Stimulated activated CD4-positive, alpha-beta T cell treated with anti-CD3 and anti-CD28 coated beads, Interleukin-4, amount 100 ng/mL, for 48 hours (primary cell): ENCODE measurements at places on chromosomes 13 and 19.
A peak's percentile ranks its signal among the peaks of the same experiment; 100 is the strongest.

GRCh38 chr19:7982651-7983099 is 22.8 kb downstream of the ELAVL1 start:
- no peak for DNase-seq

DNA sequence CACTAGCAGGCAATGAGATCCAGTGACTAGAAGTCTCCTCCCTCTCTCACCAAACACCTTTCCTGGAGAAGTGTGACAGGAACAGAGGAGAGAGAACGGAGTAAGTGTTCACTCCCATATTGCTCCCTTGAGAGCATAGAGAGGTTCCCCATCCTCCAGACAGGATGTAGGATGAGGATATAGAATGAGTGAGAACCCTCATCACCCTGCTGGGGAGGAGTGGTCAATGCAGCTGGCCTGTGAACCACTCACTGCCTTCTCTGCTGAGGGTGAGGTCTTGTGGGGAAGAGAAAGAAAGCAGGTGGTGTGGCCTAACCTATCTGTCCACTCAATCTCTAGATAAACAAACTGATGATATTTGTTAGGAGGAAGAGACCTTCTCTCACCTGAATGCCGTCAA is 386.6 kb downstream of the PCDH20 start:
- no peak for DNase-seq

DNA sequence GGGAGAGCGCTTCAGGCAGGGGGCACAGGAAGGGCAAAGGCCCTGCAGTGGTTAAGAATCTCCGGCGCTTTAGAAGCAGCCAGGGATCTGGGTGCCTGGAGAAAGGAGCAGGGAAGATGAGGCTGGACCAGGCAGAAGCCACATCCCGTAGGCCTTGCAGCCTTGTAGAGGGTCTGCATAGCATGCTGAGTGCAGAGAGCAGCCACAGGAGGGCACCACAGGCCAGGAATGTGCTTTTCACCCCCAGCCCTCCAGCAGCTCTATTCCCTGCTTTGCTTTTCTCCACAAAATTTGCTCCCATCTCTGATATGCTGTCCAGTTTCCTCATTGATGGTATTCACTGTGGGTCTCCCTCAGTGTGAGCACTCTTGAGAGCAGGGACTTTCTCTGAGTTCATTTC is 5.7 kb downstream of the WDR62 start:
- DNase-seq = no peak

- peak; percentile 40 for DNase-seq
Measured at GRCh38 chr13:33610438-33611120, 207.4 kb upstream of the RFC3 start.

GRCh38 chr19:45414468-45414867 is 8.0 kb downstream of the POLR1G start:
- no peak for DNase-seq

DNA sequence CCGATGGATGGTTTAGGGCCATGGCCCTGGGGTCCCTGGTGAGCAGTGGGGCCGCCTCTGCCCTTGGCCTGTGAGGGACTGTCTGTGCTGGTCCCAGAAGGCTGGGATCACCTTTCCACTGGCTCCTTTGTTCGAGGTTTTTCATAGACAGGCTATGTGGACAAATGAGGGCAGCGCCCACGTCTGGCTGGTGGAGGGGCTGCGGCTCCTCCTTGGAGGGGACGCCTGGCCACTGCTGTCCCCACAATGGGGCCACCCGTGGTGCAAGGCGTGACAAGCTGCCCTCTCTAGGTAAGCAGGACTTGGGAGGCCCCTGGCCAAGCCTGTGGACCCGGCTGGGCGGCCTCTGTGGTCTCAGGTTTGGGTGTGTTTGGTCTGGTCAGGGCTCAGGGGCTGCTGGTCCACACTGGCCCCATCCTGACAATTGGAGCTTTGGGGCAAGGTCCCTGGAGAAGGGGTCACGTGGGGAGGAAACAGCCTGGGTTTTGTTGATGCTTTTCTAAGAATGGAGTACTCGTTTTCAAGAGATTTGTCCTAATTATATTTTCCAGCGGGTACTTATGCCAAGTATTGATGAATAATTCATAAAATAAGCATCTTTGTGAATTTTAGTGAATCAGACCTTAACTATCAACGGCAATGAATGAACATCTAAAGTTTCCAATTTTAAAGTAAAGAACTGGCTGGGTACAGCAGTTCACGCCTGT is 33.3 kb downstream of the MCF2L start:
- no peak for DNase-seq

DNA sequence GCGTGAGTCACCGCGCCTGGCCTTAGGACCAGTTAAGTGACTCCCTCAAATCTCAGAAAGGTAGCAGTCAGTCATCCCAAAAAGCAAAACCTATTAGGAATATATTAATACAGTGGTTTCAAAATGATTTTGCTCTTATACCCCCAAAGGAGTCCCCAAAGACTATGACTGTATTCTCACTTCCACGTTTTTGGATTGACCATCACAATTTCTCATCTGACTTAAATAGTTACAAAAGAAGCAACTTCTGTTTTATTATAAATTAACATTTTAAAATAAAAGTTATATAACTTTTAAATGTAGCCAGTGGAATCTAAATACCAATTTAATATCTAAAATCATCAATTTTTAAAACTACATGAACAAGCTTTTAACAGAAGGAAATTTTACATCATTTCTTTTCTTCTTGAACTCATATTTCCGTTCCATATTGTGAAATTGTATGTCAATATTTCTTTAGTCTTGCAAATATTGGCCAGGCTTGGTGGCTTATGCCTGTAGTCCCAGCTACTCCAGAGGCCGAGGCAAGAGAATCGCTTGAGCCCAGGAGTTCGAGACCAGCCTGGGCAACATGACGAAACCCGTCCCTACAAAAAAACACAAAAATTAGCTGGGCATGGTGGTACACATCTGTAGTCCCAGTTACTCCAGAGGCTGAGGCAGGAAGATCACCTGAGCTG is 1.5 kb upstream of the SPART start:
- no peak for DNase-seq

DNA sequence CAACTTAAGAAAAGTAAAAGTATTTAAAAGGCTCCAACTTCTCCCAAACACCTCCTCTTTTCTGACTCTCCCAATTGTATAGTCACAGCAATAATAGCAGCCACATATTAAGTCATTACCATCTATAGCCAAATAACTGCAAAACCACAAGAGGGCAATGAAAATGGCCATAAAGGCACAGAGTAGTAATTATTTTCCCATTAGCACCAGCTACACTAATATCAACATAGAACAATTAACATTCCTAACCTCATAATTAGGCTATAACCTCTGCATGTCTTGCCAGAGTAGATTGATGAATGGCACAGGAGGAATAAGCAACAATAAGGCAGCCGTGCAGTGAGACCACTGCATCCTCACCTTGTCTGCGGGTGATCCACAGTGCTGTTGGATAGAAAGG is 226.4 kb upstream of the SERP2 start:
- no peak for DNase-seq

DNA sequence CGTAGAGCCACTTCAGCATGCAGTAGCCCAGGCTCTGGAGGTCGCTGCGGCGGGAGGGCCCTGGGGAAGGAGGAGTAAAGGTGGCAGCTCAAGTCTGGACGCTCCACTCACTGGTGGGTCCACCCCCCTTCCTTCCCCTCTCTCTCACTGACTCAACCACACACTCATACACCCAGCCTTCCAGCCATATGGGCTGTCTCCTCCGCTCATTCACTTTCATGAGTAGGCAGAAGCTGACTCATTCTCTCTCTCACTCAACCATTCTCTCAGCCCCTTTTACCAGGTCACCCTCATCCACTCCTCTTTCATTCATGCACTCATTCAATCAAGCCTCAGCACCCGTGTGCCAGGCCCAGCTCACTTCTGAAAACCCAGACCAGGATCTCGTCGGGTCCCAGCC is 27.5 kb upstream of the SIGLEC11 start:
- DNase-seq = peak; percentile 17

GRCh38 chr19:17677002-17677401 is 11.2 kb downstream of the UNC13A start:
- DNase-seq = no peak

DNA sequence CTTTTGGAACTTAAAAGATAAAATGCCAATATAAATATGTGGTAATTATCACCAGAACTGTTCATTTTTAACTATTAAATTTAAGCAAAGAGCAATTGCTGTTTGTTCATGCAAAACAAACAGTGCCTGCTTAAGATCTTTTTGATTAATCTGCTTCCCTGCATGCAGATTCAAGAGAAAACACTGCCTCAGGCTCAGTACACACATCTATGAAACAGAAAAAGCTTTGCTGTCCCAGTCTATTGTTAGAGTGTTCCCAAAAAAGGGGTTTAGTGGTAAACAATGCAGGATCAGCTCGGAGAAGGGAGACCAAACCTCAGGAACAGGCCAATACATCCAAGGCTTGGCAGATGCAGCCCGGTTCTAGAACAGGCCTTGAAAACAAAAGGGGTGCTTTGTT is 49.3 kb upstream of the TDRD3 start:
- DNase-seq = no peak

DNA sequence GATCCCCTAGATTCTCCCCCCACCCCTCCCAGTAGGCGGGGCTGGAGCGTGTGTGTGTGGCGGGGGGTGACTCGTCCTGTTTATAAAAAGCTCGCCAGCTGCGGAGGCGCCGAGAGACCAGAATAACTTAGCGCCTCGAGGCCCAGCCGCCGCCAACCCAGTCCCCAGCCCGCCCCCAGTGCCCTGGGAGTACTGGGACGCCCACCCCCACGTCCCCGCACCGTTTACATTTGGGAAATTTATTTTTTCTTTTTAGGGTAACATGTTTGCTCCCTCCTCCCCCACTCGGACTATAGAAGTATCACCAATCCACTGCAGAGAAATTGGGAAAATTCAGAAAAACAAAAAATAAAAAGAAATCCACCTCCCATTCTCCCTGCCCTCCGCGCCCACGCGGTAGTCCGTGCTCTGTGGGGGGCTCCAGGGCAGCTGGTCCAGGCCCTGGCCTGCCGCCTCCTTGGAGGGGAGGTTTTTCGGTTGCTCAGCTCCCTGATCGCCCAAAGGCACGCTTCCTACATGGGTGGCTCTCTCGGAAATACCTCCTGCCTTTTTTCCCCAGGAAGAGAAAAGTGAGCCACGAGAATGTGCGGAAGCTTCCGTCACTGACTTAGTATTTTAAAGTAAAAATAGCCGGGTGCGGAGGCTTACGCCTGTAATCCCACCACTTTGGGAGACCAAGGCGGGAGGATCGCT is 1.5 kb upstream of the RAB3A start:
- DNase-seq = peak; percentile 55

- no peak for DNase-seq
Measured at GRCh38 chr13:113627136-113627535, 30.9 kb downstream of the ATP4B start.

GRCh38 chr13:97851269-97851668 is 102.2 kb upstream of the IPO5 start:
- no peak for DNase-seq

DNA sequence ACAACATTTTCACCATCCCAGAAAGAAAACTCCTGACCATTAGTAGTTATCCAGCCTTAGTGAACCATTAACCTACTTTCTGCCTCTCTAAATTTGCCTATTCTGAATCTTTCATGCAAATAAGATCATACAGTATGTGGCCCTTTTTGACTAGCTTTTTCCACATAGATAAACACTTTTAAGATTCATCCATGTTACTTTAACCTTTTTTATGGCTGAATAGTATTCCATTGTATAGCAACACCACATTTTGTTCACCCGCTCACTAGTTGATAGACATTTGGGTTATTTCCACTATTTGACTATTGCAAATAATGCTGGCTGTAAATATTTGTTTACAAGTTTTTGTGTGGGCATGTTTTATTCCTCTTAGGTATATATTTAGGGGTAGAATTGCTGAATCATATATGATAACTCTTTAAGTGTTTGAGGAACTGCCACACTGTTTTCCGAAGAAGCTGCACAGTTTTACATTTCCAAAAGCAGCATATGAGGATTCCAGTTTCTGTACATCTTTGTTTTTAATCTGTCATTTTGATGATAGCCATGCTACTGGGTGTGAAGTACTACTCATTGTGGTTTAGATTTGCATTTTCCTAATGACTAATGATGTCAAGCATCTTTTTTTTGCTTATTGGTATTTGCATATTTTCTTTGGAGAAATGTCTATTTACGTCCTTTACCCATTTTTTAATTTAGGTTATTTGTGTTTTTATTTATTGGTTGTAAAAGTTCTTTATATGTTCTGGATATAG is 17.1 kb downstream of the COG6 start:
- DNase-seq = no peak

- no peak for DNase-seq
Measured at GRCh38 chr19:40585241-40585981, 8.7 kb downstream of the SHKBP1 start.

DNA sequence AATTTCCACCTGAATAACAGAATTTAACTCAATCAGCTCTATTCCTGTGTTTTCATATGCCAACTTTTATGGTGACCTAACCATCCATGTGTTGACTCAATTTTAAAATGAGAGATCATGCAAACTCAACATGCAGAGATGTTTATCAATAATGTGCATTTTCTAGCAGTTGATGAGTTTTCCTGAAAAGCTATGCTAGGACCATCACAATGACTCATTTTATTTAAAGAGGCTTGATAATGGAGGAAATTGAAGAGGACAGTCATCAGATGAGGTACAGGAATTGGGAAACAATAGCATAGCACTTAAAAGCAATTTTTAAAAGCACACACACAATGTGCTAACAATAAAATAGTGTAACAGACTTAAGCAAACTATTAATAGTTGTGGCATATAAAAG is 127.1 kb downstream of the VWA8 start:
- DNase-seq = no peak

GRCh38 chr19:4199699-4200293 is 17.3 kb downstream of the ANKRD24 start:
- DNase-seq = no peak

- DNase-seq = no peak
Measured at GRCh38 chr13:28641600-28641926, 17.4 kb upstream of the POMP start.

DNA sequence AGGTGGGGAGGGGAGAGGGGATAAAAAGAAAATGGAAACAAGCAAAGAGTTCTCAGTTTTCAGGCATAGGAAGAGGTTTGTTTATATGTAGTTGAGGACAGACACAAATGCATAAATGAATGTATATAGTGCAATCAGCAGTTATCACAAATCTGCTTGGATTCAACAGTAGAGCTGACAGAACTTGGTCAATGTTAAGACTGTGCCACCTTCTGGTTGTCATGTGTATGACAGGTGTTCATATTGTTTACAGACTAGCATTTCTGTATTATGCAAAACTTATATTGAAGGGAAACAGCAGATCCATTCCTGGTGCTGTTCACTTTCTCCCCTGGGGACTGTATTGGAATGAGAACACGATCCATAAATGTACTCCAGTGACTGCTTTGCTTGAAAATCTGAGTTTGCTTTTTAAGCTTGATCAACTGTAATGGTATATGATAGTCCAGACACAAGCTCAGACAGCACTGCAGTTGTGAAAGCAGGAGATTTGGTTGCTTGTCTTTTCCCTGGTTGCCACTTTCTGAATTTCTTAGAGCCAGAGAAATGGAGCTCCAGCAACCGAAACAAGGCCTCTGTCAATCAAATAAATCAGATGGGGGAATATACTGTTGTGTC is 319.5 kb upstream of the OBI1 start:
- peak; percentile 11 for DNase-seq

- DNase-seq = no peak
Measured at GRCh38 chr19:11425719-11426457, 6.8 kb upstream of the RGL3 start.
